ENCODE measurements at places on chromosomes 2 and 18. TPM values are rescaled to one million over a fixed set of nuclear protein-coding genes. Genes with fewer than 3 reads are reported as not detected.

POTEE gene
- 0.11 TPM for polyA plus RNA-seq

SIGLEC15 gene
- polyA plus RNA-seq: 0.36 TPM

SP140L gene
- polyA plus RNA-seq: 25.9 TPM

FARSB gene
- 25.0 TPM for polyA plus RNA-seq

SOWAHC gene
- 1.0 TPM for polyA plus RNA-seq

MLPH gene
- polyA plus RNA-seq: not detected

SETBP1 gene
- not detected for polyA plus RNA-seq

C2orf81 gene
- polyA plus RNA-seq: 3.9 TPM

PSTPIP2 gene
- polyA plus RNA-seq: 16.1 TPM

POTEJ gene
- not detected for polyA plus RNA-seq

ACVR1C gene
- 0.84 TPM for polyA plus RNA-seq

Measured in CD4-positive, CD25-positive, alpha-beta regulatory T cell (primary cell).